ENCODE measurements at places on chromosomes 5 and 9. TPM values are rescaled to one million over a fixed set of nuclear protein-coding genes. Genes with fewer than 3 reads are reported as not detected.

PLAC8L1 gene
- total RNA-seq = 0.26 TPM

CNTNAP3 gene
- 7.3 TPM for total RNA-seq

OR1J2 gene
- not detected for total RNA-seq

MYOT gene
- total RNA-seq = not detected

CD274 gene
- total RNA-seq = 1.6 TPM

AK8 gene
- total RNA-seq = 1.4 TPM

ACSL6 gene
- 0.03 TPM for total RNA-seq

SLC27A4 gene
- total RNA-seq = 38.8 TPM

SLC30A5 gene
- total RNA-seq = 38.0 TPM

NKD2 gene
- 18.5 TPM for total RNA-seq

PTPDC1 gene
- 4.1 TPM for total RNA-seq

PDE8B gene
- total RNA-seq = 1.1 TPM

CDH18 gene
- total RNA-seq = not detected

SHB gene
- 53.8 TPM for total RNA-seq

EEIG1 gene
- total RNA-seq = 59.1 TPM

ARID3C gene
- total RNA-seq = 0.23 TPM

SOWAHA gene
- total RNA-seq = 0.15 TPM

EGFLAM gene
- total RNA-seq = not detected

GLRA1 gene
- not detected for total RNA-seq

PCDHGA9 gene
- 0.07 TPM for total RNA-seq

CDC20B gene
- total RNA-seq = 0.07 TPM

RAB24 gene
- total RNA-seq = 28.2 TPM

IL9 gene
- not detected for total RNA-seq

CFAP77 gene
- total RNA-seq = 0.24 TPM

C9 gene
- not detected for total RNA-seq

PAPPA gene
- total RNA-seq = 24.8 TPM

RAPGEF1 gene
- total RNA-seq = 34.5 TPM

GHR gene
- total RNA-seq = not detected

FBLL1 gene
- not detected for total RNA-seq

CBY3 gene
- not detected for total RNA-seq

HACD4 gene
- 1.0 TPM for total RNA-seq

SH3TC2 gene
- 0.58 TPM for total RNA-seq

TUSC1 gene
- total RNA-seq = 7.1 TPM

GABRG2 gene
- not detected for total RNA-seq

SPIN1 gene
- total RNA-seq = 41.0 TPM

SLC34A3 gene
- not detected for total RNA-seq

PCDHB14 gene
- 0.07 TPM for total RNA-seq

TMC1 gene
- not detected for total RNA-seq

GFI1B gene
- total RNA-seq = not detected

ADCY2 gene
- total RNA-seq = not detected
